ENCODE measurements at places on chromosomes 13 and 19. TPM values are rescaled to one million over a fixed set of nuclear protein-coding genes. Genes with fewer than 3 reads are reported as not detected.

Gene DLL3
- total RNA-seq, result not detected

Gene HCN2
- total RNA-seq, result not detected

Gene ZNF625
- total RNA-seq, result 2.3 TPM

- no peak overlapping the region for H3K4me3 ChIP-seq
- DNase-seq, result no peak
- H3K36me3 ChIP-seq, result no peaks in the 10 kb centered on the region
- H3K27ac ChIP-seq, result no peak overlapping the region
- no peaks in the 10 kb centered on the region for H3K27me3 ChIP-seq
Measured at GRCh38 chr13:67518785-67519184, 288.6 kb upstream of the PCDH9 start.

Gene CD177
- 720 TPM for total RNA-seq

GRCh38 chr13:50889317-50889716 is 20.3 kb upstream of the RNASEH2B start:
- H3K27me3 ChIP-seq, result no peaks in the 10 kb centered on the region
- H3K4me3 ChIP-seq, result no peak overlapping the region
- no peak overlapping the region for H3K27ac ChIP-seq
- no peaks in the 10 kb centered on the region for H3K36me3 ChIP-seq
- peaks cover 3% of the 10 kb centered on the region for H3K4me1 ChIP-seq
- no peak for DNase-seq

- H3K4me3 ChIP-seq, result no peak overlapping the region
Measured at GRCh38 chr13:108305655-108306054, 36.1 kb downstream of the TNFSF13B start.

Gene LRRC4B
- total RNA-seq, result 0.37 TPM

DNA sequence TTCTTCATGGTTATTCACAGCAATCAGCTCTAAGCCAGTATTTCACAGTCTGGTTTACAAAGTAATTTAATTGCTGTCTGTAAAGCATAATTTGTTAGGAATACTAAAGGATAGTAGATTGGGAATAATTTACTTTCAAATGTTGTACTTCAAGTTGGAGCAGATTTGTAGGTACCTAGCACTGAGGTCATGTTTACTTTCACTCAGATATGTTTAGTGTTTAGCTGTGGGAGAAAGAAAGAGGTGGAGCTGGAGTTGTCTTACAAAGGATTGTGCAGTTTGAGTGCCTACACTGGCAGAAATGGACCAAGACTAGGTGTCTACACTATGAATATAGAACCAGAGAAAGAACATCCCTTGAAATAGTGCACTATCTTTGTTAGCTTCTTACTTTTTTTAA is 464.6 kb downstream of the PCDH9 start:
- no peak overlapping the region for H3K27ac ChIP-seq
- H3K4me3 ChIP-seq, result no peak overlapping the region
- H3K4me1 ChIP-seq, result no peaks in the 10 kb centered on the region
- H3K27me3 ChIP-seq, result no peaks in the 10 kb centered on the region
- no peaks in the 10 kb centered on the region for H3K36me3 ChIP-seq

- peaks cover 99% of the 10 kb centered on the region for H3K27me3 ChIP-seq
- no peak overlapping the region for H3K4me3 ChIP-seq
- H3K4me1 ChIP-seq, result peaks cover 53% of the 10 kb centered on the region
Measured at GRCh38 chr13:99983499-99984401, 2.2 kb downstream of the ZIC2 start.

Gene KIR2DL3
- not detected for total RNA-seq

Gene TMPRSS9
- not detected for total RNA-seq

DNA sequence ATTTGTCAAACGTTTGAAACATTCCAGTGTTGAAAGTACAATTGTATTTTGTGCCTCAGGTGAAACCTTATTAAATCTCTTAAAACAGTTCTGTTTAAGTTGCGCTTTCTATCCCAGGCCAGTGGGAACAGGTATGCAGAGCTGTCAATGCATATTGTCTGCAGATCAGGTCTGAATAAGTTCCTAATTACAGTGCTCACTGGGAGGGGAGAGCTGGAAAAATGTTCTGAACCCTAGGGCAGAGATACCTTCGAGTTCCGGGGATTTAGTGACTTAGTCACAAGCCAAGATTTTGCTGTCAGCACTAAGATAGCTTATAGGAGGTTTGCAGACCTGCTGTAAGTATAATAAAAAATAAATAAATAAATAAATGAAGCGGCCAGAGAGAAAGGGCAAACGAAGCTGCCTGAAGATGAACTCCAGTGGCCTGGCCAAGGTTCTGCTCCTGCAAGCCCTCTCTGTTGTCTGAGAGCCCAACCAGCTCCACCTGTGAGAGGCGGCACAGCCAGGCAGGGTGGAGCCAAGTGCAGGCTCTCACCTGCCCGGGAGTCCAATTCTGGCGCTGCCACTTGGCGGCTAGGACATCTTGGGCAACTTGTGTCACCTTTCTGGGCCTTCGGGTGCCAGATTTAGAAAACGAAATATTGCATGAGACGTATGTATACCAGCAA is 97.9 kb upstream of the SLC7A1 start:
- no peak overlapping the region for H3K27ac ChIP-seq
- no peaks in the 10 kb centered on the region for H3K36me3 ChIP-seq
- H3K27me3 ChIP-seq, result no peaks in the 10 kb centered on the region

GRCh38 chr13:32016631-32017030 is 14.9 kb upstream of the FRY start:
- no peak for DNase-seq
- no peaks in the 10 kb centered on the region for H3K36me3 ChIP-seq
- no peak overlapping the region for H3K27ac ChIP-seq
- no peaks in the 10 kb centered on the region for H3K4me1 ChIP-seq
- H3K27me3 ChIP-seq, result no peaks in the 10 kb centered on the region
- H3K4me3 ChIP-seq, result no peak overlapping the region

Gene CCDC122
- total RNA-seq, result 5.6 TPM

Gene NOVA2
- not detected for total RNA-seq

GRCh38 chr19:53881482-53882390 is at the start of gene PRKCG:
Gene PRKCG (plus strand): TSS chr19:53882197. CDS start chr19:53882495, 298 bp downstream.
- H3K4me3 ChIP-seq, result peak within 1 kb of the TSS; percentile 27
- H3K27me3 ChIP-seq, result peaks cover 66% of the 10 kb centered on the region

DNA sequence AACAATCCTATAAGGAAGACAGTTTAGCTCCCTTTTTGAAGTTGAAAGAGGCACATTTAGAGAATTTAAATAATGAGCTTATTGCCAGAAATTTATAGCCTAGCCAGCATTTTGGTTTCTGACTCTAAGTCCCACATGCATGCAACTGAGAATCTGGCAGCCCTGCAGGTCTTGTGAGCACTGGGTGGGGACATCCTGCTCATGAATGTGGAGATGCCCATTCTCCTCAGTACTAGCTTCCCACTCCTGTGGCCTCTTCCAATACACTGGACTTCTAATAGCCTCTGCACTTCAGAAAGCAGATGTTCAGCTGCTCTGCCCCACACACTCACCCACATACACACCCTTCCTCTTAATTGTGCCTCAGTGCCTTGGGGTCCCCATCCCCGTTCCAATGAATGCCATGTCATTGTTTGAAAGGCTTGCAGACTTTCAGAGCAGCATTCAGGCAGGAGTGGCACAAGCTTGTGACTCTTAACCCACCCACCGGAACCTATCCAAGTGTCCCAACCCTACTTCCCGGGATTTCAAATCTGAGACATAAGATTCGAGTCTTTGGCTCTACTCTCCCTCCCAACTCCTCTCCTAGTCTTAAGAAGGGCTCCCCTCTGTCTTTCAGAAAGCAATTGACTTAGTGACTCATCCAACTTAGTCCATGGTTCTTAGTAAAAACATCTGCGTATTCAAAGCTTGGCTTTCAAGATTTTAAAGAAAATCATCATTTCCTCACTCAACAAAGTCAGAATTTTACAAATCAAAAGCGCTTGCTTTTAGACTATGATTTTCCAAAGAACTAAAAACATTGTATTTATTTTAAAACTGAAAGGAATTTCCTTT is 80.0 kb upstream of the FREM2 start:
- no peaks in the 10 kb centered on the region for H3K4me1 ChIP-seq
- no peak overlapping the region for H3K27ac ChIP-seq
- H3K36me3 ChIP-seq, result no peaks in the 10 kb centered on the region

Gene CCNA1
- total RNA-seq, result not detected

Gene ZNF350
- total RNA-seq, result 7.8 TPM

DNA sequence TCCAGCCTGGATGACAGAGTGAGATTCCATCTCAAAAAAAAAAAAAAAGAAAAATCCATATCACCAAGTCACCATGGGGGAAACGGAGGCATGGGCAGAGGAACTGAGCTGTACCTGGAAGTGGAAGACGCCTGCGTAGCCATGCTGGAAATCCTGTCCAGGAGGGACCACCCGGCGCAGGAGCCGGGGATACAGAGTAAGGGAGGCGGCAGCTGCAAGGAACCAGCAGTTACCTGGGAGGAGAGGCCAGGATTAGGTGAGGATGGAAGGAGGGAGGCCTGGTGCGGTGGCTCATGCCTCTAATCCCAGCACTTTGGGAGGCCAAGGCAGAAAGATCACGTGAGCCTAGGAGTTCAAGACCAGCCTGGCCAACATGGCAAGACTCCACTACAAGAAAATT is 2.0 kb downstream of the CAPN12 start:
- H3K4me3 ChIP-seq, result no peak overlapping the region
- no peaks in the 10 kb centered on the region for H3K4me1 ChIP-seq
- DNase-seq, result no peak

DNA sequence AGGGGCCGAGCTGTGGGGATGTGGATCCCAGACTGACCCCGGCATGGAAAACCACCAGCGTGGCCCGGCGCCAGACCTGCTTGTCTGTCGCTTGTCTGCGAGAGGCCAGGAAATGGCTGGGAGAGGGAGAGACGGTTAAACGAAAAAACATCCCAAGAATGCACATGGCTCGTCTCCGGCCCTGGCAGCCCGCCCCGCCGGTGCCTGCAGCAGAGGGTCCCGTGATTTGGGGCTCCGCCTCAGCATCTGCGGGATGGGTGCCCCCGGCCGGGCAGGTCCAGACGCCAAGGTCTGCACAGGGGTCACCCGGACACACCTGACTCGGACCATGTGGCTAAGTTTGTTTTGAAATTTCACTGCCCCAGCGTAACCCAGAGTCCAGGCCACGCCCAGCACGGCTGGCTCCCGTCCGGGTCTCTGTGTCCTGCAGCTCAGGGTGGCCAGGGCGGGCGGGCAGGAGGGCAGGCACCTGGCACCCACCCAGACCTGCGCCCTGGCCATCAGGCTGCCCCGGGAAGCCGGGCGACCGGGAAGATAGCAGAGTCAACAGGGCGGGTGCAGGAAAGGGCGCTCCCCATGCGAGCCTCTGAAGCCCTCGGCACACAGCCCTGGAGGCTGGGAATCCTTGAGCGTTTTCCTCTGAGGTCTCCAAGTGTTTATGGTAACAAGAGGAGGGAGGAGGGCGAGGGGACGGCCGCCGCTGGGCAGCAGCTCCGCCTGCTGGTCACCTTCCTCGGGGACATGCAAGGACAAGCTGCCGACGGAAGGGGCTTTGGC is 103.2 kb downstream of the GADD45B start:
- peak overlapping the region; percentile 27 for H3K4me3 ChIP-seq
- DNase-seq, result peak; percentile 89
- H3K4me1 ChIP-seq, result peaks cover 39% of the 10 kb centered on the region

Gene CARS2
- 35.2 TPM for total RNA-seq

DNA sequence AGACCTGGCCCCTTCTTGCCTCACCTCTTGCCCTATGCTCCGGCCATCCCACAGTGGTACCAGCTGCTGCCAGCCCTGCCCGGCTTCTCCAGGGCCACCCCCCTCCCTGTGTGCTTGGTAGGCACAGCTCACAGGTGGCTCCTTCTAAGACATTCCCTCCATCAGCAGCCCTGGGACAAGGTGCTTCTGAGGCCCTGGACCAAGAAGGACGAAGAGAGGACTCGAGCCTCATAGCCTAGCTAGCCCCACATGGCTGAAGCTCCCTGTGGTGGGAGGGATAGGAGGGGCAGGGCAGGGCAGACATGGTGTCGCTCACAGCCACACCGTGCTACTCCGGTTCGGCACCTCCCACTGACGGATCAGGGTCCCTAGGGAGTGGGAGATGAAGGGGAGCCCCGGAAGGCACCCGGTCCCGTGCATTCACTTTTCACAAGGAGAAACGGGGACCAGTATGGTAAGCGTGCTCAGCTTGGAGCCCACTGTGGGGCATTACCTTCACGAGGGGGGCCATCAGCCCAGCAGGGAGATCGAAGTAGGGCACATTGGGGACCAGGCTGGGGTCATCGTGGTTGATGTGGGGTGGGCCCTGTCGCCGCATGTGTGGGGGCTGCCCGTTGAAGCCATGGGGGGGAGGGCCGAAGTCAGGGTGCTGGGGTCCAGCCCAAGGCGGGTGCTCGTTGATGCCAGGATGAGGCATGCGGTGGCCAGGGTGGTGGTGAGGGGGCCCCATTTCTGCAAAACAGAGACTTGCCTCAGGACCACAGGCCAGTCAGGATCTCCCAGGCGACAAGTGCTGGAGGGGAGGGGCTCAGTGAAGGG is 19.5 kb downstream of the CHERP start:
- H3K27me3 ChIP-seq, result no peaks in the 10 kb centered on the region
- no peaks in the 10 kb centered on the region for H3K4me1 ChIP-seq
- peaks cover 87% of the 10 kb centered on the region for H3K36me3 ChIP-seq
- H3K27ac ChIP-seq, result no peak overlapping the region

- H3K27ac ChIP-seq, result no peak within 1 kb of the TSS
- no peak within 1 kb of the TSS for H3K4me3 ChIP-seq
- peaks cover 76% of the 10 kb centered on the region for H3K27me3 ChIP-seq
- DNase-seq, result peak; percentile 13
Measured at GRCh38 chr19:17687857-17688784, at the start of gene UNC13A. Gene UNC13A (minus strand): TSS chr19:17688354. CDS start chr19:17688199, 155 bp downstream.

Gene VSTM2B
- total RNA-seq, result not detected

GRCh38 chr19:4839192-4839591 is 7.7 kb upstream of the TICAM1 start:
- no peak overlapping the region for H3K27ac ChIP-seq
- H3K4me3 ChIP-seq, result no peak overlapping the region
- DNase-seq, result no peak
- no peaks in the 10 kb centered on the region for H3K4me1 ChIP-seq

Gene MRPS31
- total RNA-seq, result 17.2 TPM

GRCh38 chr13:50275392-50276063 is 260.3 kb downstream of the KCNRG start:
- no peak overlapping the region for H3K27ac ChIP-seq

DNA sequence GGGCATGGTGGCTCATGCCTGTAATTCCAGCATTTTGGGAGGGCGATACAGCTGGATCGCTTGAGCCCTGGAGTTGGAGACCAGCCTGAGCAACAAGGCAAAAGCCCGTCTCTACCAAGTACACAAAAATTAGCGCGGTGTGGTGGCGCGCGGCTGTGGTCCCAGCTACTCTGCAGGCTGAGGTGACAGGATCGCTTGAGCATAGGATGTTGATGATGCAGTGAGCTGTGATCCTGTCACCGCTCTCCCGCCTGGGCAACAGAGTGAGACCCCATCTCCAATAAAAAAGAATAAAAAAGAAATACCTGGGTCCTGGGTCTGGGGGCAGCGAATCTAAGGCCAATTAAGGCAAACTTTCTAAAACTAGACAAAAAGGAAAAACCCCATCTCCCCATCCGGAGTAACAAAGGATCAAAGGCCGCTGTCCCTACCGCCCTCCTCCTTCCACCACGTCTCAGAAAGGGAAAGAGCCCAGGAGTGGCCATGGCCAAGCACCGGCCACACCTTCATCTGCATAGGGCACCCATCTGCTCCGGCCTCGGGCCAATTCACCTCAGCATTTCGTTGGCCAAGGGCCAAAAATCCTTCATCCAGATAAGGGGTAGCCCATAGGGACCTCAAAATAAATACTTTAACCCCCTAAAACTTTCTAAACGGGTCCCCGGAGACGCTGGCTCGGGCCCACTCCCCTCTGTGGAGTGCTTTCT is 851 bp downstream of the ZNF320 start:
- peak; percentile 73 for DNase-seq
- H3K4me3 ChIP-seq, result peak overlapping the region; percentile 76
- H3K36me3 ChIP-seq, result no peaks in the 10 kb centered on the region
- H3K4me1 ChIP-seq, result peaks cover 13% of the 10 kb centered on the region
- peak overlapping the region; percentile 98 for H3K27ac ChIP-seq
- H3K27me3 ChIP-seq, result no peaks in the 10 kb centered on the region

Measured in transverse colon (tissue), 4 donors.